ENCODE measurements at places on chromosomes 6 and 20.

GRCh38 chr6:139135578-139136545 is 982 bp downstream of the HECA start:
- no peak for DNase-seq

DNA sequence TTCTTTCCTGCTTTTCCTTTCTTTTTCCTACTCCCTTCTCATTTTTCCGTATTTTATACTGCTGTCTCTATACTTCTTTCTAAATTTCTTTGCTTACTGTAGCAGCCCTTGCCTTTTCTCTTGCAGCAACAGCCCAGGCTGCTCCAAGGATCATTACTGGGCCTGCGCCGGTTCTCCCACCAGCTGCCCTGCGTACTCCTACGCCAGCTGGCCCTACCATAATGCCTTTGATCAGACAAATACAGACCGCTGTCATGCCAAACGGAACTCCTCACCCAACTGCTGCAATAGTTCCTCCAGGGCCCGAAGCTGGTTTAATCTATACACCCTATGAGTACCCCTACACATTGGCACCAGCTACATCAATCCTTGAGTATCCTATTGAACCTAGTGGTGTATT is 148.8 kb downstream of the QKI start:
- no peak for DNase-seq

GRCh38 chr6:47631797-47632196 is 66.6 kb upstream of the ADGRF4 start:
- no peak for DNase-seq

- no peak for DNase-seq
These were observed 64.5 kb downstream of the TRMT6 start for GRCh38 chr20:5885866-5886265.

DNA sequence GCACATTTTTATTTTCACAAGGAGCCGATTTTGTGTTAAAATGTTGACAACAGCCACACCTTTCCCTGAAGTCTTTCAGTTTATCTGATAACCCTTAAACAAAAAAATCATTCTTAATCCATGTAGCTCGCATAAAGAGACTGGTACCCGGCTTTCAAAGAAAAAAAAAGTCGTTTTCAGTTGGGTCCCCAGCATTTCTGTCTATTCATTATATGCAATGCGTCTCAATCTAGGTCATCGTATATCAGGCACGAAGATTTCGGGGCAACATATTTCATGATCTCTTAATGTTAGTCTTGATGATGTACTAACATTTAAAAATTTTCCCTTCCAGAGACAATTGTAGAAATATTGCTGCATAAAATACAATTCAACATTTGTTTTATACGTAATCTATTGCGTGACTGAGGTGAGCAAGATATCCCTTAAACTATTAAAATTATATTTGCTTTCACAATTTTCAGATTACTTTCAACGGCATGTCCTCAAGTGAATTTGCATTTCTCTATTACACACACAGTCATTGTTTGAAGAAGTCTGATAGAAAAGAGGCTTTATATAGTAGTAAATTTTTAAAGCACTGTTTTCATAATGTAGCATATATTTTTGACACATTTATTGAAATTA is 2.9 kb upstream of the TUBB2B start:
- DNase-seq, result no peak

- DNase-seq, result no peak
These were observed 106.7 kb upstream of the DTNBP1 start for GRCh38 chr6:15769511-15770018.

- no peak for DNase-seq
These were observed 14.5 kb downstream of the COL11A2 start for GRCh38 chr6:33177552-33178446.

- no peak for DNase-seq
These were observed 209.6 kb downstream of the TFAP2B start for GRCh38 chr6:51028276-51028675.

- DNase-seq, result no peak
These were observed 137.0 kb upstream of the STXBP5 start for GRCh38 chr6:147067184-147067583.

- no peak for DNase-seq
These were observed 56.1 kb upstream of the STMND1 start for GRCh38 chr6:17045581-17046322.

GRCh38 chr20:2118783-2119182 is 17.2 kb downstream of the STK35 start:
- no peak for DNase-seq

- no peak for DNase-seq
These were observed 140.1 kb downstream of the REV3L start for GRCh38 chr6:111342913-111343312.

GRCh38 chr6:16921399-16922110 is 160.3 kb upstream of the ATXN1 start:
- no peak for DNase-seq

DNA sequence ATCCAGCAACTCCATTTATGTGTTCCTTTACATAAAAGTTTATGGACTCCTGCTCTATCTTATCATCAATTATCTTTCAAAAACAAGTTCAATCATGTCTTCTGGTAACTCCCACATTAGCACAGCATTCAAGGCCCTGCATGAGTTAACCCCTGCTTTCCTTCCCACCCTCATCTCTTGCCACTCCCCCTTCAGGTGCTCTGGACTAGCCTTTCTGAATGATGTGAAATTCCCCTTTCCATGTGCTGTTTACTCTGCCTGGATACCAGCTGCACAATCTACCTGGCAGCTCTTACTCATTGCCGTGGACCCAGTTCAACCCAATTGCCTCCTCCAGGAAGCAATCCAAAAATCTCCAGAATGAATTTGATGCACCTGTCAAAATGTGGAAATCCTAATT is 11.9 kb downstream of the ADGRF4 start:
- no peak for DNase-seq

DNA sequence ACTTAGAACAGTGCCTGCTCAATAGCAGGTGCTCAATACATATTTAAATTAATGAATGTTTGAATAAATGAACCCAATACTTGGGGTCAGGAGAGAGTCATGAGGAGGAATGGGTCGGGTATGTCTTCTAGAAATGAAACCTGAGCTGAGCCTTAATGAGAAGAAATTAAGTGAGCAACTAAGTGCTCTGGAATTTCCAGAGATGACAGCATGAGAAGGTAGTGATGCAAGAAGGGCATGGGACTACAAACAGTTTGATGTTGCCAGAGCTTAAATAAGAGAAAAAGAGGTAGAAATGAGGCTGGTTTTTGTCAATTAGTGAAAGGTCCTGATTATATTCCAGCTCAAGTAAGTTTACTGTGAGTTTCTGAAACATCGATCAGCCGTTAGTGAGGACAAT is 82.9 kb downstream of the PDE10A start:
- DNase-seq, result no peak

DNA sequence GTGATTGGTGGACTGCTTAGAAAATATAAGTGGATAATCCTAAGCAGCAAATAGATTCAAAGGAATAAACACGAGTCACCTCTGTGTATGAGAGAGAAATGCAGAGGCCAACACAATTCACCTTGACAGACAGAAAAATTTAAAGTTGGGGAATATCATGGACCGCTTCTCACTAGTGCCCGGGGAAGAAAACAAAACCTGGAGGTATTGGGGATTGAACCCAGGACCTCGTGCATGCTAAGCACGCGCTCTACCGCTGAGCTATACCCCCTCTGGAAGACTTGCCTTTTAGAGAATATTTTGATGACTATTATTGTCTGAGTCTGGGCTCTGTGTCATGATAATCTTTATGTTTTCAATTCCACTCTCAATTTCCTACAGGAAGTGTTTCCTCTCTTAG is 111.9 kb downstream of the TRIM27 start:
- no peak for DNase-seq

GRCh38 chr6:38720295-38720694 is 5.2 kb downstream of the DNAH8 start:
- DNase-seq, result no peak

DNA sequence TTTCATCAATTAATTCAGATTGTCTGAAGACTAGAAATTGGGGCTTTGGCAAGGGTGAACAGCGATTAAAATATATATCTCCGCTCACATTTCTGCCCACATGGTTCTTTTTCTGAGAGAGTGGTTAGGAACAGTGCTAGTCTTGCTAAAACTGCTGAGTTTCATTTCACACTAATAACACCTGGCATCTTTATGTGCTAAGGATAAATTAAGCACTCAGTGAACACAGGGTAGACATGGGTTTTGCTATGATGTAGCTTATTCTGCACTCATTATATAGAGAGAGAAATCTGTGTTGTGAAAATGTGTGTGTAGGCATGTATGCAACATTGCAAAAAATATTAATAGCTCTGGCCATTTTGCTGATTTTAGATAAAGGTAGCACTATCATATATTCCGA is 623.4 kb upstream of the FLRT3 start:
- no peak for DNase-seq

DNA sequence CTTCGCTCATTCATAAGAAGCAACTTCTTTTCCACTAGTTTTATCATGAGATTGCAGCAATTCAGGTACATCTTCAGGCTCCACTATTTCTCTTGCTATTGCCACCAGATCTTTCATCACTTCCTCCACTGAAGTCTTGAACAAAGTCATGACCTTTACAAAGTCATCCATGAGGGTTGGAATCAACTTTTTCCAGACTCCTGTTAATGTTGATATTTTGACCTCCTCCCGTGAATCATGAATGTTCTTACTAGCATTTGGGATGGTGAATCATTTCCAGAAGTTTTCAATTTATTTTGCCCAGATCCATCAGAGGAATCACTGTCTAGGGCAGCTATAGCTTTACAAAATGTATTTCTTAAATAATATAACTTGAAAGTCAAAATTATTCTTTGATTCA is 1.5 kb downstream of the CENPQ start:
- no peak for DNase-seq

GRCh38 chr20:12014276-12014675 is 96.6 kb downstream of the BTBD3 start:
- DNase-seq, result no peak

- no peak for DNase-seq
These were observed 27.6 kb downstream of the CD40 start for GRCh38 chr20:46145713-46146112.

DNA sequence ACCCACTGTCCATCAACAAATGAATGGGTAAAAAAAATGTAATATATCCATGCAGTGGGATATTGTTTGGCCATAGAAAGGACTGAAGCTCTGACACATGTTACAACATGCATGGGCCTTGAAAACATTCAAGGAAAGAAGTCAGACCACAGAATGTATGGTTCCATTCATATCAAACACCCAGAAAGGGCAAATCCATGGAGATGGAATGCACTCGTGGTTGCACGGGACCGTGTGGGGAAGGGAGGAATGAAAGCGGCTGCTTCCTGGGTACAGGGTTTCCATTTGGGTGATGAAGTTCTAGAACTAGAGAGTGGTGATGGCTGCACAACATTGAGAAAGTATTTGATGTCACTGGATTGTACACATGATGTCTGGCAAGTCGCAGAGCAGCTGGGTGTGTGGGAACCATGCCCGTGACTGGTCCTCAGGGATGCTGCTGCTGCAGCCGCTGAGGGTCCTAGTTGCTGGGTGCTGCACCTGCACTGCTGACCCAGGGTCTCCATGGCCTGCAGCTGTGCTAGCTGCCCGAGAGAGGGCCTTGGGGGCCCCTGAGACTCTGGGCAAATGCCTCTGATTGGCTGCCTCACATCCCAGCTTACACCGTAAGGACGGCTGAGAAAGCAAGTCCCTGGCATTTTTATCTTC is 220.3 kb downstream of the NRN1 start:
- DNase-seq, result no peak

DNA sequence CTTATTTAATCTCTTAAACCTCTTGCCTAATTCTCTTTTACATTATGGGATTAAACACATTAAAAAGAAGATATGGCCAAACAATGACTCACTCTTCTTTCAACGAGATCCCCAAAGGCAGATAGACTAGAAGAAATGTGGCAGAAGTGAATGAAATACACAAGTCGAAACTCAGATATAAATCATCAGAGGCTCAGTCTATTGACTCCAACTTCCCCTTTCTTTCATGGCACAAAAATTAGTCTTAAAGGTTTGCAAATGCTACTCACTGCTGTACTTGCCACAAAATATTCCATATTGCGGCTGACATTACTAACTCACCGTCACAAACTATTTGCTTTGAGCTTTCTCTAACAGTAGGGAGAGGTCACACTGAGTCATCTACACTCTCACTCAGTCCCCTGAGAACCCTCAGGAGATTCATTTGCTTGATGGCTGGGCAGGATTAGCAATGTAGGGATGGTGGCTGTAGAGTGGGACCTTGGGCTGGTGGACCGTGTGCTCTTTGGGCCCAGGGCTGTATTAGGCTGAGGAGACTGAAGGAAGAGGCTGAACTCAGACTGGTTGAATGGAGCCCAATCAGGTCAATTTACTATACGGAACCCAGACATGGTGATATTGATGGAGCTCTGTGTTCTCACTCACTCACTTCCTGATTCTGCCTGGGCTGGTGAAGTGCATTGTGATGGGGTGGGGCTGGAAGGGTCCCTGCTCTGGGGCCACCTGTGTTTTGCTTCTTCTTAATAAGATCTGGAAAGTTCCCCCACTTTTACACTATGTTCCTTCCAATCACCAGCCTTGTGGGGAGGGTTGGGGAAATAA is 42.8 kb upstream of the UBR2 start:
- DNase-seq, result no peak

DNA sequence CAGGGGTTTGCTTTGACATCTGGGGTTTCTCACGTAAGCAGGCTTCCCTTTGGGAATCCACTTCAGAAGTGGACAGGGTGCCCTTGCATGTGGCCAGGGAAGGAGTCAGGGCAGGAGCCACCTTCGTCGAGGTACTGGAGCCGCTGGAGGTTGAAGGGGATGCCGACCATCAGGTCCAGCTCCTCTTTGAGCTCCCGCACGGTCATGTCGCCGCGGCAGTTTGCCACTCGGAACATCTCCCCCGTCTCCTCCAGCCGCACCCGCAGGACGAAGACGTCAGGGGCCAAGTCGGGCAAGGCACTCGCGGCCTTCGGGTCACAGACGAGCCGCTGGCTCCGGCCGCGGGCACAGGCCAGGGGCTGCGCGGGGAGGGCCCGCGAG is 360 bp downstream of the ANKRD60 start:
- DNase-seq, result no peak

- DNase-seq, result no peak
These were observed 588 bp upstream of the ACSS2 start for GRCh38 chr20:34875642-34876405.

GRCh38 chr6:7268816-7269555 is 44.0 kb downstream of the SSR1 start:
- DNase-seq, result no peak

GRCh38 chr6:35283361-35283760 is 14.3 kb upstream of the DEF6 start:
- DNase-seq, result no peak

- DNase-seq, result no peak
These were observed 1.2 kb upstream of the PLTP start for GRCh38 chr20:45913116-45913515.

- DNase-seq, result no peak
These were observed 11.0 kb upstream of the ASCC3 start for GRCh38 chr6:100892116-100892515.

DNA sequence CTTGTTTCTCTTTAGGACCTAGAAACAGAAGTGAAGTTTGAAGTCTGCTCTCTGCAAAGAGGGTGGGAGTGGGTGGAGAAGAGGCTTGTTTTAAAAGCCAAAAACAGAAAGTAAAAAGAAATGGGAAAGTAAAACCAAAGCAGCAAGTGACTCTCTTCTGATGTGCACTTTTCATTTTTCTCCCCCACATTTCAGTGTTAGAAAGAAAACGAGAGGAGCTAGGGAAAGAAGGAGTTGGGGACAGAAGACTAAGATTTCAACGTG is 1.3 kb downstream of the C6orf141 start:
- no peak for DNase-seq

- no peak for DNase-seq
These were observed 224.3 kb downstream of the BTBD9 start for GRCh38 chr6:38415231-38416005.

Data from stimulated activated CD8-positive, alpha-beta memory T cell treated with anti-CD3 and anti-CD28 coated beads, Interleukin-2, amount 100 ng/mL, for 1 hour (primary cell).